NCI-H82 (cell line): ENCODE measurements at places on chromosomes 16 and 17.

- DNase-seq = peak; percentile 89
These were observed 23.0 kb upstream of the NSRP1 start for GRCh38 chr17:30093463-30094147.

DNA sequence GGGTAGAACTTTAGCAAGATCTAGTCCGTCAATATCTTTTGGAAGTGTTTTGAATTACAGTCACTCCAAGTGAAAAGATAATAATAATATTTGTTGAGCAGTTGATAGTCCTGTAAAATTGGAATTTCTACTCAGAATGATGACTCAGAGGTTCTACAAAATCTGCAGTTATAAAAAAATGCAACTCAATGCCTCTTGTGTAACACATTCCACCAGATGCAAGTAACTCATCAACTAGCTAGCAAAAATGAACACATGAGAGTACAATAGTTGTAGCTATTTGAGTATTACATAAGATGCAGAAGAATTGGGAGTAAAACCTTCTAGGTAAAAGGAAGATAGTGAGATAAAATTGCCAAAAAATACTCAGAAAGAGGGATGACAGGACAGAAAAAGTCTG is 177.2 kb downstream of the CDH8 start:
- no peak for DNase-seq

- DNase-seq = peak; percentile 42
These were observed 48.6 kb upstream of the DDX52 start for GRCh38 chr17:37691807-37692206.

- DNase-seq = peak; percentile 78
These were observed 13.7 kb downstream of the MYO15B start for GRCh38 chr17:75601057-75601987.

DNA sequence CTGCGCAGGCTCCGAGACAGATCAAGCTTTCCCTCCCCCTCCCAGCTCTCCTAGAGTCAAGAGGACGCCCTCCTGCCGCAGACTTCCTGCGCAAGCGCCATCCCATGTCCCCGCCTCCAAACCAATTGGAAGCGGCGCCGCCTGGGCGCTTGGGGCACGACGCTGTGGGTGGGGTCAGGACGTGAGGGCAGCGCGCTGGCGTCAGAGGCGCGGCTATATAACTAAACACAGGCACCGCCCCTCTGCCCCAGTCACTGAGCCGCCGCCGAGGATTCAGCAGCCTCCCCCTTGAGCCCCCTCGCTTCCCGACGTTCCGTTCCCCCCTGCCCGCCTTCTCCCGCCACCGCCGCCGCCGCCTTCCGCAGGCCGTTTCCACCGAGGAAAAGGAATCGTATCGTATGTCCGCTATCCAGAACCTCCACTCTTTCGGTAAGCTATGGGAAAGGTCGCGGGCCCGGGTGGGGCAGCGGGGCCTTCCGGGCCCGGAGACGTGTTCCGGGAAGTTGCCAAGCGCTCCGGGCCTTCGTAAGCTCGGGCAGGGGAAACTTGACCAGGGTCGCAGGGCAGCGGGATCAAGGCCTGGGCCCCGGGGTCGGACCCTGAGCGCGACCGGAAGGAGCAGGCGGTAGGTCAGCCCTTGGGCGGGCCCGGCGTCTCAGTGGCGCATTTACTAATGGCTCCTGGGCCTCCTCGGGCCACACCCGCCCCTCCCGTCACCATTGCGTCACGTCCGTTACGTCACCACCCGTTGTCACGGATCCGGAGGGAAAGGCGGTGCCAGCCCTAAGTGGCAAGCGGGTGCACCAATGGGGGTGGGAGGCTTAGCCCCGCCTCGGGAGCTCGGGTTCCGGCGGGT is at the start of gene EIF1:
TSS of gene EIF1 (plus strand) at position 245 of the 856 bp plus-strand sequence. CDS start at position 399, 154 bp downstream.
- peak; percentile 100 for DNase-seq

DNA sequence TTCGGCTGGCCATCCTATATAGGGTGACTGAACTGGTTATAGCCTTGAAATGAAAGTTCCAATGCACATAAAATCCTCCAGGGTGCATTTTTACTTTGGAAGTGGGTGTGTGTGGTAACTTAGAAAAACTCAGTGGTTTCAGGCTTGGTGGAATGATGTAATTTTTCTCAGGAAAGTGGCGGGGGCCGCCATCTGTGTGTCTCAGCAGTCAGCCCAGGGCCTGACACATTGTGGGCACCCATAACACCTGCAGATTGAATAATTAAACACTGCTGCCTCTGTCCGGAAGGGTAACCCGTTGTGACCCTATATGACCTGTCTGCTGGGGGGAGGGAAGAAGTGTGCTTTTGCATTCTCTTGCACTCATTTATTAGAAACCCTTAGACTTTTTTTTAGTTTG is 2.2 kb upstream of the PDP2 start:
- no peak for DNase-seq

- peak; percentile 64 for DNase-seq
These were observed 190.9 kb upstream of the GSE1 start for GRCh38 chr16:85422196-85422631.

GRCh38 chr16:85569615-85570212 is 43.4 kb upstream of the GSE1 start:
- no peak for DNase-seq

DNA sequence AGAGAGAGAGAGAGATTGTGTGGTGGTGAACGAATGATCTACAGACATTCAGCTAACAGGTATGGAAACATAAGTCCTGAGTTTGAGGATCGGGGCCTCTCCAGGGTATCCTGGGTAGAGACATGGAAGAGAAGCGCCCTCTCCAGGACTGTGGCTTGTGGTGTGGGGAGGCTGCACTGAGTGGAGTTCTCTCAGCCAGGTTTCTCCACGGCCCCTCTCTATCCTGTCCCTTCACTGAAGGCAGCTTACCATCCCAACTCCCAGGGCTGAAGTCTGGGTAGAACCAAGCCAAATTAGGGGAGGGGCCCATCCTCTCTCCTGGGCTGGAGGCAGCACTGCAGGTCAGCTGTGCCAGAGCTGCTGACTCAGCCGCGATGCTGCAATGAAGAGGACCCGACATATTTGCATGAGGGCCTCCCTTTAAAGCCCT is 6.2 kb downstream of the C1QL1 start:
- peak; percentile 51 for DNase-seq

GRCh38 chr17:8846768-8847211 is 20.7 kb downstream of the PIK3R6 start:
- DNase-seq = peak; percentile 78

DNA sequence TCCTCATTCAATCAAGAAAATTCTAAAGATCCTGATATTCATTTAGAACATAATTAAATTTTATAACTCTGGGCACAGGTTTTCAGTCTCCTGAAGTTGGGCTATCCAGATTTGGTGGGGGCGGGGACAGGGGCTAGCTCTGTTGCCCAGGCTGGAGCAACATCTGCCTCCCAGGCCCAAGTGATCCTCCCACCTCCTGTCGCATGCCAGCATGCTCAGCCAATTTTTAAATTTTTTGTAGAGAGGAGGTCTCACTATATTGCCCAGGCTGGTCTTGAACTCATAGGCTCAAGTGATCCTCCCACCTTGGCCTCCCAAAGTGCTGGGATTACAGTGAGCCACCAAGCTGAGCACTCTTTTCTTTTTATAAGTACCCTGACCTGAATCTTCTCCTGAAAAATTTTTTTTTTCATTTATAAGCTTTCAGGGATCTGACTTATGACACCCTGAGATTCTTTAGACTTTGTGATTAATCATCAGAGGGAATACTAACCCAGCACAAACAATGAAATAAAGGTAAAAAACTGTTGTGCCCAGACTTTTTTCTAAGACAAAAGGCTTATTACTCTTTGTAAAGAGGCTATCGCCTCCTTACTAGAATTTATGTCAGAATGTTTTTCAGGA is 62.6 kb downstream of the TUBD1 start:
- DNase-seq = no peak

DNA sequence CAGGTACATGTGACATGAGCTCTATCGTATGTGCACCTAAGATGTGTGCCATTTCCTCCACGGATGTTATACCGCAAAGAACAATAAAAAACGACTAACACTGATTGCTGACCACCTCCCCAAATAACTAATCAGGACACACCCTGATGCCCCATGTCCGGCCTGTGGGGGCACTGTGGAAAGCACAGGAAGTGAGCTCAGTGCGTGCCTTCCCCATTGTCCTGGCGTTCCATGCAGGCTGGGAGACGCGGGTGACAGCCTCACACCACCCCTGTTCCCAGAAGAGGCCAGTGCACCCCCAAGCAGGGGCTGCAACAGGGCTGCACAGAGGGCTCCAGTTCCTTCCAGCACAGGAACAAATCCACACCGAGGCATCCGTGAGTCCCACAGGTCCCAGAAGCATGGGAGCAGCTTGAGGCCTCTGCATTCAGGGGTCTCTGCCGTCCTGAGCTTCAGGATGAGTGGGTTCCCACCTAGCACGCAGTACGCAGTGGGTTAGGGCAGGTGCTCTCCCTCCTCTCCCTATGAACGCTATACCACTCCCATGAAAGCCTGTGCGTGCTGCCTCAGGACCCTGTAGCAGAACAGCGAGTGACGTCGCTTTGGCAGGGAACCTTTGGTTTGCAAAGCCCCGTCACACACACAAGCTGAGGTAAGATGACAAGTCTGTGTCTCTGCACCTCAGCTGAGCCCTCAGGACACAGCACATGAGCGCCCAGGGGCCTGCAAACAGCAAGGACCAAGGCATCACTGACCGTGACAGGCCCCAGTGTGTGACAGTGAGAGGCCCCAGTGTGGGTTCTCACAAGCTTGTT is 117.7 kb downstream of the ZNF778 start:
- DNase-seq = no peak

DNA sequence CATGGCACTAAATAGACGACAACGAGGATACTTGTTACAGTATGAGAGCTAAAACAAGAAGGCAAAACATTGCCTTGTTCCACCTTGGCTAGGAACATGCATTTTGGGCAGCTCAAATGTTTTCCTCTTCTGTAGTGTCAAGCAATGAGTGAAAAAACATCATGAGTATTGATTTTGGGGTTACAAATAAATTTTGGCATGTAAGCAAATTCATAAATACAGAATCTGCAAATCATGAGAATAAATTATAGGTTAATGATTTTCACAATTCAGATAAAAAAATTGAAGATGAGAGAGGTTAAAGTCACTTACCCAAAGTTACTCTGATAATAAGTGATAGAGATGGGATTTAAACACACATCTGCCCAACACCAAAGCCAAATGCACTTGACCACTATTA is 28.4 kb upstream of the NUFIP2 start:
- no peak for DNase-seq

DNA sequence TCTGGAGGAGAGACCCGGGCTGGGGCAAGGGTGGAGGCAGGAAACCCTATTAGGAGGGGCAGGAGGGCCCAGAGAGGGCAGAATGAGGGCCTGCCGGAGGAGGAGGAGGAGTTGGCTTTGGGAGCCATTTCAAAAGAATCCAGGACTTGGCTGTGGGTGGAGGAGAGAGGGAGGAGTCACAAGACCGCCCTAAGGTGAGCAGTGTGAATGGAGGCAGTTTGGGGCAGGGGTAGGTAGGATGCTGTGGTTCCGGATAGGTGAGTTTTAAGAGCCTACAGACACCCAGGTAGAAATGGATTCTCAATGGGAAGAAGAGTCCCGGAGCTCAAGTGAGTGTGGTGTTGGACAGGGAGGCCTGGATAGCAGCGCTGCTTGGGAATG is 80.3 kb downstream of the ARHGAP23 start:
- DNase-seq = no peak

DNA sequence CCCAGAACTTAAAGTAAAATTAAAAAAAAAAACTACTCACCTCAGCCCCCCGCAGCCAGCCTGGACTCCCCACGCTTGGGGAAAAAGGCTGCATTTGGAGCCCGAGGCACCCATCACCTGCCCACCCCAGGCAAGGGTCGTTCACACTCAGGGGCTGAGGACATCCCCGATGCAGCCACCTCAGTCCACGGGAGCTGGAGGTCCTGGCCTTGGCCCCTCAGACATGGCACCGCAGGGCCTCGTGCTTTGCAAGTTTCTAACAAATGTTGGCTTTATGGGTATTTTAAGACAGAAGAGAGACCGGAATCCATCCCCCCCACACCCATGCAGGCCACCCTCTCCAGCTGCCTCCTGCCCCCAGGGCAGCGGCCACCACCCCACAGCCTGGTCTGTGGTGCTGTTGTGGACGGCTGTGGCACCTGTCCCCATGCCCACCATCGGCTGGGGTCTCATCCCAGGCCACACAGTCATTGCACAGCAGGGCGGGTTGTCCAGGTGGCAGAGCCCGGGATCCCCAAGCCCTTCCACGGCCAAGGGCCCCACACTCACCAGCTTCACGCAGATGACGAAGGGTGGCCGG is 116.4 kb upstream of the ZNF750 start:
- no peak for DNase-seq

DNA sequence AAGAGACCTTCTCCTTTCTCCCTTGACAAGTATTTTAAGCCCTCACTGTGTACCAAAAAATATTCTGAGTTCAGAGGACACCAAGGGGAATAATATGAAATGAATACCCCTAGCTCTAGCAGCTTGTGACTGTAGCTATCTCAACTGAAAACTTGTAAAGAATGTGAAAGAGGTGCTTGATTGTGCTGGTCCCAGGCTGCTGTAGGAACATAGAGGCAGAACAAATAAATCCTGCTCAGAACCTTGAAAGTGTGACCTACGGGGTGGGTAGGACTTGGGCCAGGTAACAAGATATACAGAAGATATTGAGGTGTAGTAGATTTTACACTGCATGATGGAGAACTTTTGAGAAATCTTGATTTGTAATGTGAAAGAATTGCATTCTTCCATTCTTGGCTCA is 606.8 kb downstream of the TOX3 start:
- no peak for DNase-seq

DNA sequence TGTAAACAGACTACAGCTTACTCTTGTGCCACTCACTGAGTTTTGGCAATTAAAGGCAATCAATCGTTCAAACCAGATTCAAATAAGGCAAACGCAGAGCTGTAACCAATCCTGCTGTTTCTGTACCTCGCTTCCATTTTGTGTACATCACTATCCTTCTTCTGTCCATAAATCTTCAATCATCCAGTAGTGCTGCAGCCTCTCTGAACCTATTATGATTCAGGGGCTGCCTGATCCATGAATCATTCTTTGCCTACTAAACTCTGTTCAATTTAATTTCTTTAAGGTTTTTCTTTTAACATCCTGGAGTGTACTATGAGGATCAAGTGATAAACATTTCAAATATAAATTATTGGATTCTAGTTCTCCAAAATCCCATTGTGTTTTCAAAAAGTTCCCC is 93.9 kb downstream of the CEP112 start:
- no peak for DNase-seq

- DNase-seq = no peak
These were observed 68.0 kb upstream of the MRTFB start for GRCh38 chr16:14003074-14003570.

DNA sequence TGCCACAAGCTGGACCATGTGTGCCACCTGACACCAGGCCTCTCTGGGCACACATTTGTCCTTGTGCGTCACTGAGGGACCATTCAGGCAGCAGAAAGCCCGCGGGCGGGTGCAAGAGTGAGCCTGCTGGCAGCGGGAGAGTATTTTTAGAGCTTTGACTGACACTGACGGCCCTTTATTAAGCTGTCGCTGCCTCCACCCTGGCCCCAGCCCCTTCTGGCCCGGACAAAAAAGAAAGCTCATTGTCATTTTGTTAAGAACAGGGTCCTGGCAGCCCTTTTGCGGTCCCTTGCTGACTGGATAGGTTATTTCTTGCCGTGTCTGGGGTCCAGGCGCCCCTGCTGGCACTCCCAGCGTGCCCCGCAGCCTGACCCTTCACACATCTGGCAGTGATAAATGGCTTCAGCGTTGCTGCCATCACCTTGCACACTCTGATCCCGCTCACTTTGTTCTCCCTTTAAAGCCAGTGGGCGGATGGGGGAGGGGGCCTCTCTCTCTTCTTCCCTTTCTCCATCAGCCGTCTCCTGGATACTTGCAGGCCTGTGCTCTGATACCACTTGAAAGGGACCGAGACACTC is 78.4 kb upstream of the NKD1 start:
- DNase-seq = no peak
